ENCODE measurements at places on chromosomes 7 and 10. TPM values are rescaled to one million over a fixed set of nuclear protein-coding genes. Genes with fewer than 3 reads are reported as not detected.

The ASB15 gene
- total RNA-seq: not detected

The INHBA gene
- 103 TPM for total RNA-seq

The HTR7 gene
- total RNA-seq: 0.89 TPM

The TAS2R4 gene
- total RNA-seq: 1.1 TPM

The FAM25C gene
- not detected for total RNA-seq

The CNPY1 gene
- total RNA-seq: not detected

The HOXA3 gene
- total RNA-seq: not detected

The GNAT3 gene
- not detected for total RNA-seq

The CPED1 gene
- 6.1 TPM for total RNA-seq

The MMRN2 gene
- total RNA-seq: 0.27 TPM

The OR6B1 gene
- total RNA-seq: not detected

The SLC13A4 gene
- not detected for total RNA-seq

The ZNF804B gene
- total RNA-seq: not detected

The TRPV6 gene
- 0.46 TPM for total RNA-seq

The MYPN gene
- total RNA-seq: 0.11 TPM

The SUN3 gene
- not detected for total RNA-seq

The IL2RA gene
- not detected for total RNA-seq

The TNKS2 gene
- total RNA-seq: 55.8 TPM

The ITIH5 gene
- total RNA-seq: 3.7 TPM

The ENKUR gene
- 0.22 TPM for total RNA-seq

The VKORC1L1 gene
- 32.3 TPM for total RNA-seq

The CDH23 gene
- not detected for total RNA-seq

The LARP4B gene
- total RNA-seq: 97.3 TPM

GRCh38 chr7:140657891-140658290 is 14.9 kb upstream of the ADCK2 start:
- no peaks in the 10 kb centered on the region for H3K36me3 ChIP-seq
- H3K4me3 ChIP-seq: no peak overlapping the region
- DNase-seq: no peak
- H3K4me1 ChIP-seq: no peaks in the 10 kb centered on the region
- peaks cover 4% of the 10 kb centered on the region for H3K27me3 ChIP-seq

GRCh38 chr10:86711513-86712316 is 43.4 kb downstream of the LDB3 start:
- no peaks in the 10 kb centered on the region for H3K27me3 ChIP-seq
- peak; percentile 22 for DNase-seq
- peak overlapping the region; percentile 49 for H3K4me3 ChIP-seq
- H3K27ac ChIP-seq: peak overlapping the region; percentile 86
- H3K36me3 ChIP-seq: no peaks in the 10 kb centered on the region

DNA sequence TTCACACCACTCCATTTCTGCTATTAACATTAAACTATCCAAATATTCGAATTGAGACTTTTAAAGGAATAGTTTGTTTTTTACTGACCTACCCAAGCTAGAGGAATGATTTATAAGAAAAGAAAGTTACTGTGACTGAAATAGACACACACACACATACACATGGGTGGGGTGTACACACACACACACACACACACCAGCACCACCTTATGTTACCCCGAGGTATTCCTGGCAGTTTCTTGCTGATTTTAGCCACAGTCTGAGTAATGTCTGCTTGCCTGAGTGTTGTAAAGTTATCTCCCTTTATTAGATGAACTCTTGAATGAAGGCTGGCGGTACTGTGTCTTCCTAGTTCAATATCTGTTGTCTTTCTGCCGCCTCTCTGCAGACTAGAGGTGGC is 91.3 kb upstream of the PRKG1 start:
- DNase-seq: no peak
- no peaks in the 10 kb centered on the region for H3K4me1 ChIP-seq

DNA sequence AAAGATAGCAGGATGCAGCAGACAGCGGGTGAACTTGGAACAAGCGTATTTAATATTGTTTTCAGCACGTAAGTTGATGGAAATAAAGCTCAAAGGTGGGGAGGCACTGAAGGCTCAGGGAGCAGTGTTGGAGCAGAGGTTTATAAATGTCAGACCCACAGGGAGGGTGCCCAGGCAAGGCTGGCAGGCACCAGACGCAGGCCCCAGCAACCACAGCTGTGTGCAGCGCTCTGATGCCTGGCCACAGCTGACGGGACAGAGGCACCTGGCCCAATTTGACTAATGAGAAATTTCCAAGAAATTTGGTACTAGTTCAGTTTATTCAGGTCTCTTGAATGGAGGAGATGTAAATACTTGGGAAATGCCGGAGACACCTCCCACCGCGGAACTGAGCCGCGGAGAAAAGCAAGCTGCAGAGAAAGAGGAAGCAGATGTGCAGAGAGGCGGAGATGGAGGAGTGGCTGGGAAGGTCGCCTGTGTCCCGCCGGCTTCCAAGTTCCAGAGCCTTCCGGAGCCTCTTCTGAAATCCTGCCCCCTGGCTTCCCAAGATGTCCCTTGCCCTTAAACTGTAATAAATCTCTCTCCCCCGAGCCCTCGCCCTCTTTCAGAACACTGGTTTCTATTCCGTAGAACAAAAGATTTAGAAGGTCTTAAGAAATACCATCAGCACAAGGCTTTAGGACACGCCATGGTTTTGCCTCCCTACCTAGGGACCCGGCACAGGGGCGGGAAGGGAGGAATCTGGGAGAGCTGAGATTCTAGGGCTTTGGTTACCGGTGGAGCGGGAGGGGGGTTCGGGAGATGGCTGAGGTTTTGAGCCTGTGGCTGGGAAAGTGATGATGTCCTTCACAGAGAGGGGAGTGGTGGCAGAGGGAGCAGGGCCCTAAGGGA is 38.4 kb upstream of the PLXNA4 start:
- H3K4me3 ChIP-seq: peak overlapping the region; percentile 31
- peaks cover 12% of the 10 kb centered on the region for H3K4me1 ChIP-seq
- no peak for DNase-seq
- H3K27ac ChIP-seq: no peak overlapping the region
- H3K27me3 ChIP-seq: peaks cover 3% of the 10 kb centered on the region

GRCh38 chr7:140004672-140005071 is 58.1 kb downstream of the PARP12 start:
- no peak overlapping the region for H3K4me3 ChIP-seq
- peaks cover 5% of the 10 kb centered on the region for H3K27me3 ChIP-seq
- DNase-seq: no peak

GRCh38 chr10:132392811-132393694 is 3.9 kb upstream of the PWWP2B start:
- DNase-seq: no peak
- no peak overlapping the region for H3K4me3 ChIP-seq
- H3K27me3 ChIP-seq: no peaks in the 10 kb centered on the region
- no peaks in the 10 kb centered on the region for H3K36me3 ChIP-seq
- peaks cover 16% of the 10 kb centered on the region for H3K4me1 ChIP-seq

GRCh38 chr10:131963350-131963749 is 18.4 kb downstream of the BNIP3 start:
- H3K4me1 ChIP-seq: no peaks in the 10 kb centered on the region
- H3K4me3 ChIP-seq: no peak overlapping the region
- no peak for DNase-seq
- peaks cover 7% of the 10 kb centered on the region for H3K36me3 ChIP-seq

GRCh38 chr7:5337047-5337446 is 54.3 kb downstream of the SLC29A4 start:
- H3K36me3 ChIP-seq: peaks cover 12% of the 10 kb centered on the region
- no peaks in the 10 kb centered on the region for H3K27me3 ChIP-seq
- H3K27ac ChIP-seq: no peak overlapping the region

- H3K4me1 ChIP-seq: peaks cover 14% of the 10 kb centered on the region
- peak overlapping the region; percentile 27 for H3K27ac ChIP-seq
- H3K27me3 ChIP-seq: peaks cover 12% of the 10 kb centered on the region
- H3K36me3 ChIP-seq: no peaks in the 10 kb centered on the region
- peak overlapping the region; percentile 38 for H3K4me3 ChIP-seq
- peak; percentile 61 for DNase-seq
Measured at GRCh38 chr7:42315631-42316030, 78.6 kb upstream of the GLI3 start.

GRCh38 chr10:23610626-23611307 is 171.9 kb downstream of the OTUD1 start:
- H3K36me3 ChIP-seq: no peaks in the 10 kb centered on the region
- no peak overlapping the region for H3K27ac ChIP-seq
- no peak for DNase-seq
- H3K4me1 ChIP-seq: no peaks in the 10 kb centered on the region

DNA sequence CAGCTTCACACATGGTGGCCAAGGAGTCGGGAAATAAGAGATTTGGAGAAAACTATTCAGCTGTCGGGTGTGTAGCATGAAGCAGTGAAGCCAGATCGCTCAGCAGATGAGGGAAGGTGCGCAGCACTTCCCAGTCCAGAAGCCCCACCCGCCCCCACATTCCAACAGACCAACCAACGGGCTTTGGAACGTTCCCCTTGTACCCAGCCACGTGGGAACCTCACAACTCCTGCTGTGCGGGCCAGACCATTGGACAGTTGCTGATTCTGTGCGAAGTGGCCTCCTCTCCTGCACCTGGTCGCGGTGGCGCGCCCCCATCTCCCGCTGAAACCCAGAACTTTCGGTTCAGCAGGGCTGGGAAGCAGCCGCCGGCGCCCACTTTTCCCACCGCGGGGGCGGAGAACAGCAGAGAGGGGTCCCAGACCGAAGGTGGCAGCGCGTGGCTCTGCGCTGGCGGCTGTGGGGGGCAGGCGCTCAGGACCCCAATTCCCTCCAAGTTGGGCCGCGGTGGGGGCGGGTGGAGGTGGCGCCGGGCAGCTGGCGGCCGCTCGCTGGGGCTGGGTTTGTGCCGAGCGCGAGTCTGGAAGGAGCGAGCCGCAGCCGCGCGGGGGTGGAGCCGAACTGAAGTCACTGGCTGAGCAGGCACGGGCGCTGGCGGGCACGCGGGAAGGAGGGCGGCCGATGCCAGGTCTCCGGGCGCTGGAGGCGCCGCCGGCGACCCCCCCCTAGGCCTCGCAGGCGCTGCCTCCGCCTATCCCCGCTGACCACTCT is 1301.5 kb upstream of the SORCS1 start:
- H3K36me3 ChIP-seq: no peaks in the 10 kb centered on the region
- no peaks in the 10 kb centered on the region for H3K4me1 ChIP-seq
- H3K27me3 ChIP-seq: no peaks in the 10 kb centered on the region
- no peak overlapping the region for H3K27ac ChIP-seq
- DNase-seq: peak; percentile 11

GRCh38 chr7:108002726-108003598 is at the start of gene LAMB1:
Gene LAMB1 (minus strand): TSS chr7:108003161. CDS start chr7:108002885, 276 bp downstream.
- peak within 1 kb of the TSS; percentile 90 for H3K4me3 ChIP-seq
- peaks cover 44% of the 10 kb centered on the region for H3K4me1 ChIP-seq
- peak; percentile 72 for DNase-seq
- peak within 1 kb of the TSS; percentile 91 for H3K27ac ChIP-seq

DNA sequence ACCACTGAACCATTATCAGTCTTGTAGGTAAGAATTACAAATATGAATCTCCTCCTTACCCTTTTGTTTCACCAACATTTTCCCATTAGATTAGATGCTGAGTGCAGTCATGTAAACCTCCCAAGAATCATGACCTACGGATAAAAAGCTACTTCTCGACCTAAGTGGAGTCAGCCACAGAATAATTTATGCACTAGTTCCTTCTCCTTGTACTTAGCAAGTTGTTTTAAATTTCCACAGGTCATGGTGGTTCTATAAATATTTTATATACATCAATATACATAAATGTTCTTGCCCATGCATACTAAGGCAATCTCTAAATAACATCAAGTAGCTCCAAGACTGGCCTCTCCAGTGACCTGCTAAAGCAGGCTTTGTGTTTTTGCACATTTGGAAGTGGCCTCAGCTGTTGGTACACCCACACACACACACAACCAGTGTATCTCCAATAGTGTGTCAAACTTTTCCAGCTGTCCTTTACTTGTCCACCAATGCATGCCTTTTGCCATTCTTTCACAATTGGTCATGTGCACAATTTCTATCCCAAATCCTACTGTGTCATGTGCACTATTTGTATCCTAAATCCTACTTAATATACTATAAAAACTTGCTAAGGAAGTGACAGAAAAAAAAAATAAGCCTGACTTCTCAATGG is 21.5 kb downstream of the LMOD2 start:
- no peak overlapping the region for H3K4me3 ChIP-seq
- H3K4me1 ChIP-seq: peaks cover 9% of the 10 kb centered on the region
- no peak for DNase-seq
- H3K27ac ChIP-seq: no peak overlapping the region
- no peaks in the 10 kb centered on the region for H3K27me3 ChIP-seq

DNA sequence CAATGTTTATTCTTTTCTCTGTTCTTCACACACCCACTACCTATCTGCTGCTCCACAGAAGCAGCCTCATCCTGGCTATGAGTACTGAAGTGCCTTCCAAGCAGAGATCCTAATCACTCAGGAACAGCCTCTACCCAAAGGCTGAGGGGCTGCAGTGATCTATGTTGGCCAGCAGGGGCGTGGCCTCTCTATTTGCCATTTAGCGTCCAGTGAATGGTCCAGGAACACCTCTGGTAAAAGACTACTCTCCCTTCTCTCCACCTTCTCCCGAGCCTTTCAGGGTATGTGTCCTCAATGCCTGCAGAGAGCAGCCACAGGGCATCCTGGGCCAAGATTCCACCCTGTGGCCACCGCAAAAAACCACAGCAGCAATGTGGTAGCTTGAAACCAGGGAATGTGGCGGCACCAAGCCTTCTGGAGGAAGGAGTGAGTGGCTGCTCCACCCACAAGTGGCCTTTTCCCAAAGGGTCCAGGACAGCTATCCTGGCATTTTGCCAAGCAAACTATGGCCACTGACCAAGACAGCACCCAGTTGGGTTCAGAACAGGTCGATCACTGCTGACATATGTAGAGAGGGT is 70.9 kb downstream of the SYPL1 start:
- peaks cover 4% of the 10 kb centered on the region for H3K4me1 ChIP-seq
- H3K4me3 ChIP-seq: no peak overlapping the region
- no peak for DNase-seq
- no peaks in the 10 kb centered on the region for H3K36me3 ChIP-seq
- H3K27ac ChIP-seq: no peak overlapping the region

DNA sequence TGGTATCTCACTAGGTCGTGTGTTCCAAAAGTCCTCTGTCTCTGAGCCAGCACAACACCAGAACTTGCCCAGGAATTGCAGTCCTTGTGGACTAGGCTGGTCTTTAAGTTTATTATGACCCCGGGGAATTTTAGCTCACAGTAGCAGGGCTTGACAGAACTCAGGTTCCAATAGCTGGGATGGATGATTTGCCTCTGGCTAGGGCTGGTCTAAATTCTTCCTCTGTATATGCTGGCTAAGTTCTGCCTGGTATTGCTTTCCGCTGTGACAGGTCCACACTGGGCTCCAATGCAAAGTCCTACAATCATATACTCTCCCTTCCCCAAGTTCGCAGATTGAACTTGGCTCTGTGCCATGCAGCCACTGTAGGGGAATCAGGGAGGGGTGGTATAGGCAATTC is 52.5 kb downstream of the FAS start:
- H3K36me3 ChIP-seq: no peaks in the 10 kb centered on the region
- no peaks in the 10 kb centered on the region for H3K27me3 ChIP-seq
- H3K4me3 ChIP-seq: no peak overlapping the region
- H3K27ac ChIP-seq: no peak overlapping the region
- no peak for DNase-seq
- H3K4me1 ChIP-seq: no peaks in the 10 kb centered on the region

DNA sequence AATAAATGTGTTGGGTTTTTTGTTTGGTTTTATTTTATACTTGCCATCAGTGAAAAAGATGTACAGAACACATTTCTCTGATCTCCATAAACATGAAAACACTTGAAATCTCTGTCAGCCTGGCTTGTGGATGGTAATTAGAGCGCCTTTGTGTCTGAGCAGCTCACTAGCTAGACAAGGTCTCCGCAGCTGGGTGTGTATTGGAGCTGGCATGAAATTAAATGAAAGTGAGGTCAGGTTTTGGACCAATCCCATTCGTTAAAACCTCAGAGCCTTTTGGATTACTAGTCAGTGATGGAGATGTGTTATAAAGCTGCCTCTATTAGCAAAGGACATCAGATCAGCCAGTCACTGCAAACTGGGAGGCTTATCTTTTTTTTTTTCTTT is 2.7 kb downstream of the FRAT1 start:
- no peak for DNase-seq
- H3K27me3 ChIP-seq: peaks cover 29% of the 10 kb centered on the region
- H3K27ac ChIP-seq: no peak overlapping the region
- no peaks in the 10 kb centered on the region for H3K36me3 ChIP-seq
- peaks cover 8% of the 10 kb centered on the region for H3K4me1 ChIP-seq

Data from astrocyte (in vitro differentiated cells and primary cell).